Activated CD4-positive, alpha-beta memory T cell treated with anti-CD3 and anti-CD28 coated beads, Interleukin-2, amount 10 ng/mL, durations not matched to agents 7 days and 5 days (primary cell): ENCODE measurements at places on chromosomes 2 and 18.

DNA sequence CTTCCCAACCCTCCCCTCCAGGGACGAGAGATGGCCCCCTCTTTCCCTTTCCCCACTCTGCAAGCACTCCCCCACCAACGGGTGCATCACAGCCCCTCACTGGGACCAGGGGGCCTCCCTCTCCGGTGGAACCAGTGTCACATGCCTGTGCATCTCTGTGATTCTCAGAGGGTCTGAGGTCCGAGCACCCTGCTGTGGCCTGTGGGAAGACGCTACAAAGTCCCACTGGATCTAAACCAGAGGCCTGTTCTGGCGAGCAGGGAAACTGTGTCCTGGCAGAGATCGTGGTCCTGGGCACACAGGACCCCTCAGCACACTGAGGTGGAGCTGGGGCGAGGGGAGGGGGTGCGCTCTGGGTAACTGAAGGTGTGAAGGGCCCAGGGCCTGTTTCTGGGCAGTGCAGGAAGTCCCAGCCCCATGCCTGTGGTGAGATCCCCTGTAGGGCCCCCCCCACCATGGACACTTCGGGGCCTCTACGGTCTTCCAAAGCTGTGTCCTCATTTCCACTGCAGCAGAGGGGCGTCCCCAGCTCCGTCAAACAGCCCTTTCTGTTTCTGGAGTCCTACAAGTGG is 8.0 kb downstream of the SNORC start:
- no peak for DNase-seq

DNA sequence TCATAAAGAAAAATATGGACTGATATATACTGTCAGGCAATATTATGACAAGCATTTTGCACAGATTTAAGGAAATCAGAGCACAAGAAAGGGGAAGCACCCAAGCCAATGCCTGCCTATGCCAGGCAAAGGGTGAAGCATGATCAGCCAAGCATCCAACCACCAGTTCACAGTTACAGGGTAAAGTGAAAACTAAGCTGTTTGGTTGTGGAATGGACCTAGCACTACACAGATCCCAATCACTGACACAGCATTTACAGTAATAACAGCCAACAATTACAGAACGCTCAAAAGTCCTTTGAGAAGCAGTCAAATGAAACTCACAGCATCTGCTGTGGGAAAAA is 90.3 kb downstream of the SP3 start:
- DNase-seq = no peak

GRCh38 chr18:3162181-3162580 is 57.6 kb downstream of the MYOM1 start:
- DNase-seq = no peak

- DNase-seq = no peak
Measured at GRCh38 chr2:24925815-24926214, 5.8 kb upstream of the ADCY3 start.

GRCh38 chr2:28427741-28428415 is 35.2 kb downstream of the FOSL2 start:
- DNase-seq = no peak

GRCh38 chr2:9208875-9209274 is 2.3 kb downstream of the ASAP2 start:
- no peak for DNase-seq

GRCh38 chr2:71380665-71381064 is 49.1 kb downstream of the ZNF638 start:
- DNase-seq = no peak

DNA sequence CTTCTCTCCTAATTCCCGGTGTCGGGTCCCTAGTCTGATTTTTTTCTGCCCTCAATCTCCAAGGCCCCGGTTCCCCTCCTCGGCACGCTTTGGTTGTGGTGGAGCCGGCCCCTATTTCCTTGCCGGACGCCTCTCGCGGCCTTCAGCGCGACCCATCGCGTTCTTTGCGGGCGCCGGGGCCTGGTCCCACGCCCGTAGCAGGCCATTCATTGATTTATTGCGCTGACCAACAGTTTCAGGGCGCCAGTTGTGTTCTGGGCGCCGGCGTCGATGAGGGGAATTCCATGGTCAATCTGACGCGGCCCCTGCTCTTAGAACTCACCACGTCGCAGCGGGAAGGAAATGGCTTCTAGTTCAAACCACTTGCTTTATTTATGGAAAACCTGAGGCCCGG is 396 bp downstream of the CNOT9 start:
- peak; percentile 65 for DNase-seq

GRCh38 chr2:234457421-234457820 is 39.5 kb downstream of the ARL4C start:
- no peak for DNase-seq

DNA sequence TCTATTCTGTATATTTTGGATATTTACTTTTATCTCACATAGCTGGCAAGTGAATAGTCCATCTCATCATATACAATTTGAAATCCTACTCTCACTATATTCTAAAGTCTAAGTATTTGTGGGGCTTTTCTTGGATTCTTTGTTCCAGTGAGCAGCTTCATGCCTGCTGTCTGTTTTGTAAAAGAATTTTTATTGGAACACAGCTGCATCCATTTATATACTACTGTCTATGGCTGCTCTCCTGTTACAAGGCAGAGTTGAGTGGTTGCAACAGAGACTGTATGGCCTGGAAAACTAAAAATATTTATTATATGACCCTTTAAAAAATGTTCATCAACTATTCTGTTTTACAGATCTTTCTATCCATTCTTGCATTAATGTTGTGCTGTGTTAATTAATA is 193.3 kb upstream of the KLHL14 start:
- no peak for DNase-seq

DNA sequence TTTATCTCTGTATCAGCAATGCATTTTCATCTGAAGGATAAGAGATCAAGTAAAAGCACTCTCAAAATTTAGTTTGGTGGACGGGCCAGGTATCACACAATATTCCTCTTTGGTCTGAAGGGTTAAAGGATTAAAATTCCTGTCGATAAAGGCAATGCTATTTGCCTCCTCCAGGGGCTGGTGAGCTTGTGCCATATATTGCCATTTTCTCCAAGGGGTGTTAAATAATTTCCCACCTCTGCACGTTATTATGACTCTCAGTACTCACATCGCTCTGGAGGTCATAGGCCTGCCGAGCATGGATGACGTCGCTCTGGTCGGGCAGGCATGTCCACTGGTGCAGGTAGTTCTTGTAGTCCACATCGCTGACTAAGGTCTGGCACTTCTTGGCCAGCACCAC is 94.2 kb downstream of the NEB start:
- DNase-seq = no peak

DNA sequence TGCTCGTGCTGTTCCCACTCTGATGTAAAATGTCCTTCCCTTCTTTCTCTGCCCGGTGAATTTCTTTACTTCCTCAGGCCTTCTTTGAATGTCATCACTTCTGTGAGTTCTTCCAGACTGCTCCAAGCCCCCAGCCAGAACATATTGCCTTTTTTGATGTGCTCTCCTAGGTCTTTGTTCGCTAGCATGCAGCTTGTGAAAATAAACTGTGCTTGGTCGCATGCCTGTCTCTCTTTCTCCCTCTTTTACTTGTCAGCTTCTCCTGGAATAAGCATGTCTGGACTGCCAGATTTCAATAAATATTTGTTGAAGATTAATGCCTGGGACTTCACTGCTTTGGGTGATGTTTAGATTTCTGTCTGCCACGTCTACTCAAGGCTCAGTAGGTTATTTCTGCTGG is 82.7 kb upstream of the ARHGAP28 start:
- no peak for DNase-seq

DNA sequence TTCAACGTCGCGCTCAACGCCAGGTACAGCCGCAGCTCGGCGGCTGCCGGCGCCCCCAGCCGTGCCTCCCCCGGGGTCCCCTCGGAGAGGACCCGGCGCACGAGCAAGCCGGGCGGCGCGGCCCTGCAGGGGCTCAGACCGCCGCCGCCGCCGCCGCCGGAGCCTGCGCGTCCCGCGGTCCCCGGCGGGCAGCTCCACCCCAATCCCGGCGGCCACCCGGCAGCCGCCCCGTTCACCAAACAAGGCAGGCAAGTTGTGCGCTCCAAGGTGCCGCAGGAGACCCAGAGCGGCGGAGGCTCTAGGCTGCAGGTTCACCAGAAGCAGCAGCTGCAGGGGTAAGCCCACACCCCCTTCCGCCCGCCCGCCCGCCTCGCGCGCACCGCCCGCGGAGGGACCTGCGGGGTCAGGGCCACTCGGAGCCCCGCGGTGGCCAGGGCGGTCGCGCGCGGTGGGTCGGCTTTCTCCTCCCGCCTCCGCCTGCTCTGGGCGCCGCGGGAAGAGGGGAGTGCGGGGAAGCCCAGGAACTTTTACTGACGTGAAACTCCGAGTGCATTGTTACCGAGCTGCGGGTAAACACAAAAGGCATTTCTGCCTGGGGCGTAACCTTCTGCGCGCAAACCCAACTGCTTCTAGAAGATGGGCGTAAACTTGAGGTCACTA is 861 bp downstream of the LTBP1 start:
- DNase-seq = peak; percentile 48

DNA sequence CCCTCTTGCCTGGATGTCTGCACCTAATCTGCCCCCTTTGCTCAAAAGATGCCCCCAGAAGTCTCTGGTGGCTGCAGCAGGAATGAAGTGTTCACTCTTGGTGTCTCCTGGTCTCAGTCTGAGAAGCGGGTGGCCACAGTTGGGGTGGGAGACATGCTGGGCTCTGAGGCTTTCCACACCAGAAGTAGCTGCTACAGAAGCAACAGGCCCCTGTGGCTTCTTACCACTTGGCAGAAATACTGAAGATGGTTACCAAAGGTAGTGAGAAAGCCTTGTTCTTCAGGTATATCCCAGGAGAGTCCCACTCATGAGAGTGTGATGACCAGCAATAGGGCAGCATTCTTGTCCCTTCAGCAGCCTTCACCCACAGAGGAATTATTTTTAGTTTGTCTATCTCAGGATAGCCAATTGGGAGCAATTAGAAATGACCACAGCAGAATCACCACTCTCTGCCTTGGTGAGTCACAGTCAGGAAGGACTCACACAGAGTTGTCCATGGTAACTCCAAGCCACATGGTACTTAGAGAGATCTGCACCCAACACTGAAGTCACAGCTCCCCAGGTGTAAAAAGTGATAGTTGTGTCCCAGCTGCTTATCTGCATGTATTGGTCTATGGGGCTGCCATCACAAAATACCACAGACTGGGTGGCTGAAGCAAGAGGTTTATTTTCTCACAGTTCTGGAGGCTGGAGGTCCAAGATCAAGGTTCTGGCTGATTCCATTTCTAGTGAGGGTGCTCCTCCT is 169.8 kb upstream of the ID2 start:
- no peak for DNase-seq

DNA sequence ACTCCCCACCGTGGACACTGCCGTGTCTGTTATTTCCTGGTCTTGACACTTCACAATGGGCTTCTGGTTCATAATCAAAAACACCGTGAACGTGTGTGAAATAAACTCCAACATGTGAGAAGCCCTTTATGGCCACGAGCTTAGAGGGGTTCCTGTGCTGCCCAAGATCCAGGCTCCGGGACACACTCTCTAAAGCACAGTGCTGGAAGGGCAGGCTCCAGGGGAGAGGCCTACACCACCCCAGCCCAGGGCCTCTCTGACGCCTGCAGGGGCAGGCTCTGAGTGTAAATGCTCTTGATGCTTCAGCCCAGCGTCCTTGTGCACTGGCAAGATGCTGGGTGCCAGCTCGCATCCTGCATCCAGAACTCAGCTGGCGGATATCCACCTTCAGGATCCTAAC is 13.7 kb downstream of the CHST10 start:
- no peak for DNase-seq

GRCh38 chr2:192026825-192027120 is 168.0 kb downstream of the TMEFF2 start:
- no peak for DNase-seq

- no peak for DNase-seq
Measured at GRCh38 chr2:127220768-127221527, 849 bp upstream of the CYP27C1 start.

DNA sequence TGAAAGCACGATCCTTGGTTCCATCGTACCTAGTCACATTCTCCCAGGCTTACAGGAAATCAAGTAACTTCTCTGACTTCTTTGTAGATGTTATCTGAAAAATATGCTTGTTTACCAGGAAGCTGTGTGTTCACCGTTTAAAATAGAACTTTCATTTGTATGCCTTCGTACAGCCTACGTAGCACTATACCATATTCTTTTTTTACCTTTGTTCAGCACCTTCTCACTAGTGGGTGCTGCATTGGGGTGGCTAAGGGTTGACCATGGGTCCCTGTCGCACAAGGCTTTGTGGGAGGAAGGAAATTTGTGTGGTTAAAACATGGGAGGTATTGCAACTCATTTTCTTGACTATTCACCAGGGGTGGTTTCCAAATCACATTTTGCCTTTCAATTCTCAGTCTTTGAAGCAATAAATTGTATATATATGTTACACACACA is 16.6 kb downstream of the MALT1 start:
- DNase-seq = peak; percentile 69

DNA sequence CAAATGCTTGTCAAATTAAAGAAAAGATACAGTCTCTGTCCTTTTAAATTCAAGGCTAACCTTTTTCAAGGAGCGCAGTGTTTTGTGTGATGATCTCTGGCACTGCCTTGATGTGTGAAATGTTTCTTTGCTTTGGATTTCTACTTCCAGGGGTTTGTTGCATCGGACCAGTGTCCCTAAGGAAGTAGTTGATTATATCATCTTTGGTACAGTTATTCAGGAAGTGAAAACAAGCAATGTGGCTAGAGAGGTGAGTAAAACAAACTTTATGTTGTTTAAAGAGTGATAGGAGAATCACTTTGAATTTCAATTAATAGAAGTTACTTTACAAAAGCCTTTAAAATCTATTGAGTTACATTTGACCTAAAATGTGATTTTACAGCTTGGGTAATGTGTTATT is 28.8 kb downstream of the HADHB start:
- no peak for DNase-seq

- DNase-seq = peak; percentile 43
Measured at GRCh38 chr2:238238766-238239542, 884 bp downstream of the HES6 start.

GRCh38 chr2:182014284-182014683 is 28.6 kb downstream of the PPP1R1C start:
- no peak for DNase-seq
